Activated gamma-delta T cell treated with anti-CD3 and anti-CD28 coated beads, Interleukin-2, amount 50 U/mL, for 16 hours (primary cell): ENCODE measurements at places on chromosomes 6 and 20.

DNA sequence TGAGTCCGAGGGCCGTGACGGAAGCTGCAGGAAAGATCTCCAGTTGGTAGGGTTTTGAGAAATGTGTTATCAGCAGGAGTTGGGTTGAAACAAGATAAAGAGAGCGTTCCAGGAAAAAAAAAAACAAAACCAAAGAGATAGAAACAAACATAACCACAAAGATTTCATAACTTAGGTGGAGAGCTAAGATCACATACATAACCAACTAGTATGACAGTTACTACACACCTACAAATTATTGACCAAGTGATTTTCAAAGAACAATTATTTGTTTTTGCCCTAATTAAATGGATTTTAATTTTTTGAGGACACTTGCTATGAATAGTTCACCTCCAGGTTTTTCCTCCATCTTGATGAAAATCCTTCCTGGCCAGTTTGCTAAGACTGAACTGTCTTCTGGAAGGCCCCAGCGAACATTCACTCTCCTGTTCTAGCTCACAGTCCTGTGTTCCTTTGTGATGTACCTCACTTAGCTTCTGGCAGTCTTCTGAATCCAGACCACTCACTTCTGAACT, 69.4 kb downstream of the SNX9 start:
- DNase-seq, result no peak

DNA sequence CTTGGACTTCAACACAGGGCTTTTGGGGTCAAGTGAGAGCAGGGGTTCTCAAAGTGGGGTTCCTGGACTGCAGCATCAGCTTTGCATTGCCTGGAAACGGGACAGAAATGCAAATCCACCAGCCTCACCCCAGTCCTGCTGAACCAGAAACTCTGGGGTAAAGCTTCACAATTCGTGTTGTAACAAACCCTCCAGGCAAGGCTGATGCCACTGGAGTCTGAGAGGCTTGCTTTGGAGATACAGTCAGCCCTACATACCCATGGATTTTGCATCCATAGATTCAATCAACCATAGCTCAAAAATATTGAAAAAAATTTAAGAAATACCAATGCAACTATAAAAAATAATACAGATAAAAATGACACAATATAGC, 160.4 kb upstream of the ECI2 start:
- DNase-seq, result no peak

GRCh38 chr6:26613201-26613600, 16.4 kb downstream of the ABT1 start:
- DNase-seq, result no peak

GRCh38 chr6:30613251-30614043, 3.6 kb downstream of the PPP1R10 start:
- DNase-seq, result no peak

DNA sequence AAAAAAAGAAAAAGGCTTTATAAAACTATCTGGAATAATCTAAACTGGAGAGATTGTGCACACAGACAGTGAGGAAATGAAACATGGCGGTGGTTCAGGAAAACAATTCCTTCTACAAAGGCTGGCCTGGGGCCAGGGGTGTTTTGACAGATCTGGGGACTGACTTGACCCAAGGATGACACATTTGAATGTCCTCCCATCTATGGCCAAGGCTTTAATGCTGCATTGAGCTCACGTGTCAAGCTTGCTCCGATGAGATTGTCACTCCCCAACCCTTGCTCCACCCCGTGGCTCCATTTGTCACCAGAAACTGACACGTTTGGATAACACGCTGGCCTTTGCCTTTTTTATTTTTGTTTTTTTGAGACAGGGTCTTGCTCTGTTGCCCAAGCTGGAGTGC, 156.1 kb downstream of the ZFP64 start:
- DNase-seq, result no peak

DNA sequence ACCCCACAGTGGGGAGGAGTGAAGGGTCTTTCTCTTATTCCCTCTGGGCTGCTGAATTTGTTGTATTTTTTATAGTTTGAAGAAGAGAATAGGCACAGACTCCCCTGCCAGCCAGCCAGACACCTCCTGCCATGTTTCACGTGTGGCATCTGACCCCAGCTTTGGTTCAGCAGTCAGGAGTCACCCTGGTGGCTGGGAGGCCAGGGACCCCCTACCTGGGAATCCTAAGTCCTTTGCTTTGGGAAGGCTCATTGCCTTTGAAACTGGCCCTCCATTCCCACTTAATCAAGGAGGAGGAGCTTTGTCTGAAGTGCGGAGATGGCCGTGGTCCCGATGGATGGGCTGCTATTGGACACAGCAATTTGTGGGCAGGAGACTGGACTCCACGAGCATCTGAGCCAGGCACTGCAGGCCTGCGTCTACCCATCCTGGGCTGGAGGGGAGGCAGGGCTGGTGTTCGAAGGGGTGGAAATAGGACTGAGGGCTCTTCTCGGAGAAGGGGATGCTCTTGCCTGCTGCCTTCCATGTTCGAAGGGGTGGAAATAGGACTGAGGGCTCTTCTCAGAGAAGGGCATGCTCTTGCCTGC, 196.1 kb downstream of the DLL1 start:
- DNase-seq, result no peak

DNA sequence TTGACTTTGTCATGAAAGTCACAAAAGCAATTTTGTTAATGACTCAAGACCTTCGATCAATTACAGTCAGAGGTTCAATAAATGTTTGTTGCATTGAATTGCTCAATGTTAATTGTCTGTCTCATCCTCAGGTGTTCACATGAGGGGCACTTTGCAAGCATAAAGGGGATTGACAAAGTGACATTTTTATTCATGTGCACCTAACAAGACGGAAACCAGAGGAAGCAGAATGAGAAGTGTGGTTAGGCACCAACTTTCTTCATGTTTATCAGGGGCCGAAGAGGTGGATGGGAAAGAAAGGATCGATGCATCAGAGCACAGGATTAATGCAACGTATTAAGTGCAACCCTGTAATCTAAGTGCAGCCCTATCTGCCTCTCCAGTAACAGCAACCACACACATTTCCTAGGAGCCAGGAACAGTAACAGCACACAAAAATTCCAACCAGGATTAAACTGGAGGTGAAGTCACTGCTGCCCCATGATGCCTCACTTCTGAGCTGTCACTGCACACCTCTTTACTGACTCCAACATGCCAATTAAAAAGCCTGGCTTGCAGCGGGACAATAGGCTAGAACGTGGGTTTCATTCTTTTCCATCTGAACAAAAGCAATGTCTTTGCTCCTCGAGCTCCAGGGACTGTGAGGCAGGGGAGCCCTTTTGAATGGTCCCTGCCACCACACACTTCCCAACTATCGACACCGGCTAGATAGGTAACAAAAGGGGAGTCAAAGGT, 262.7 kb downstream of the CD83 start:
- DNase-seq, result no peak

- no peak for DNase-seq
These were observed 24.0 kb upstream of the THBS2 start for GRCh38 chr6:169277619-169278018.

DNA sequence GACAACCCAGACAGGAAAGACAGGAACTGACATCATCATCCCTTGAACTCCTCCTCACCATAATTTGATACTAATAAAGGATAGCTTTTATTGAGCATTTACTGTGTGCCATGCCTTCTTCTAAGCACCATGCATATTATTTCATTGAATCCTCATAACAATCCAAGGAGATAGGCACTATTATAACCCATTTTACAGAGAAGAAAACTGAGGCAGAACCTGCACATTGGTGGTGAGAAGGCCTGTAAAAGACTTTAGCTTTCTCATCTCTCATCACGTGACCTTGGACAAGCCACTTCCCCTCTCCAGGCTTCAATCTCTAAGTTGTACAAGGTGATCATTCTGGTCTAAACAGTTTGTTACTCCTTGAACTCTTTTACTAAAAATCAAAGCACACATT, 34.5 kb upstream of the PREX1 start:
- no peak for DNase-seq

DNA sequence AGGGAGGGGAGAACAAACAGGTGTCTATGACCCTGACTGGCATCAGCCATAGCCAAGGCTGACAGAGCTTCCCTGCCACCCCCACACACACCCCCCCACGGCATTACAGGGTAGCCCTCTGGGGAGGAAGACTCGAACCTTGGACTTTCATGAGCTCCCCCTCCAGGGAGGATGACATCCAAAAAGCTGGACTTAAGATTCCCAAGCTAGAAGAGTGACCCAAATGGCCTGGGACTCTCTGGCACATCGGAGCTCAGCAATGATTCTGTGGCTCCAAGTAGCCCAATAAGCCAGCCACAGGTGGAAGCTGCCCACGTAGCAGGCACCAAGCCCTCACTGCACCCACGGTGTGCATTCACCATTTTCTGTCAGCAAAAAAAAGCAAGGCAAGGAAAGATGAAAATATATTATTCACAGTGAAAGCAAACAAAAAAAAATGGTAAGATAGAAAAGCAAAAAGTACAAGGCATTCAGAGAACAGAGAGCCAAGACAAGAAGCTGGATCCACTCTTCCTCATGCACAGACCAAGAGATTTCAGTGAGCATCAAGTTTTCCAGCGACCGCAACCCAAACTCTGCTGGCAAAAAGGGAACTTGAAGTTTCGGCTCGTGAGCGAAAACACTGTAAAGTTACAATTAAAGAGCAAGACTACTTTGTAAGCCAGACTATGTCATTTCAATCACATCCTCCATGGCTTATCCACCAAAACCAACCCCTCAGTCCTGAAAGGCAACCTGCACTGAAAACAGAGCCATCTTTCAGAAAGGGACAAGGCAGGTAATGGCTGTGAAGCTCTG, 10.9 kb downstream of the JAG1 start:
- no peak for DNase-seq

- no peak for DNase-seq
These were observed 29.0 kb downstream of the OTOR start for GRCh38 chr20:16777126-16777525.

DNA sequence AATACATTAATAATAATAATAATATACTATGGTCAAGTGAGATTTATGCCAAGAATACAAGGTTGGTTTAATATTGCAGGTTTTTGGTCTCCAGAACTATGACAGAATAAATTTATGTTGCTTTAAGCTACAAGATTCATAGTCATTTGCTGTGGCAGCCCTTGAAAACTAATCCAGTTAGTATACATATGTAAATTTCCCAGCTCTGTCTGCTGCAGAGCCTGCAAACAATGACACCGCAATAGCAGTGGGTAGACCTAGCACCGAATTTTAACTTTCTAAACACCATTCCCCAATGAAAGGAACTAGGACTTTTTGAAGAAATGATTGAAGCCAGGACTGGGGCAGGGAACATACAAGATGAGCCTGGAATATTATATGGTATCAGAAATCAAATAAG, 647.7 kb upstream of the NRSN1 start:
- no peak for DNase-seq

DNA sequence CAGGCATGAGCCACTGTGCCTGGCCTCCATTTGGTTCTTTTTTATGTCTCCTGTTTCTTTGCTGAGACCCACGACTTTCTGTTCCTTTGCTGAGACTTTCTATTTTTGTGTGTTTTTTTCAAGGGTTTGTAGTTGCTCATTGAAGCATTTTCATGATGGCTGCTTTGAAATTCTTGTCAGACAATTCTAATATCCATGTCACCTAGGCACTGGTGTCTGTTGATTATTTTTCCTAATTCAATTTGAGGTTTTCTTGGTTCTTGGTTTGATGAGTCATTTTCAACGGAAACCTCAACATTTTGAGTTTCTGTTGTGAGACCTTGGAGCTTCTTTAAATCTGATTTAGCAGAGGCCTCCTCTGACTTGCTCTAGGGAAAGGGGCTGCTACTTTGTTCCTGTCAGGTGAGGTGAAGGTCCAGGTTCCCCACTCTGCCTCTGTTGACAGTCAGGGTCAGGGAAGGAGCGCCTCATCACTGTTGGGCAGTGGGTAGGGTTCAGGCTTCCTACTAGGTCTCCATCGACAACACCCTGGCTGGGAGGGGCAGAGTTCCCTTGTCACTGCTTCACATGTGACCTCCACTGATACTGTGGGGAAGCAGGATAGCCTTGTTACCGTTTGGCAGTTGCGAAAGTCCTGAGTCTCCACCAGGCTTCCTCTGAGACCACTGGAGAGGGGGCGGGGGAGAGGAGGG, 67.2 kb upstream of the RNF24 start:
- no peak for DNase-seq

GRCh38 chr20:55778796-55779195, 226.5 kb downstream of the CBLN4 start:
- DNase-seq, result no peak

DNA sequence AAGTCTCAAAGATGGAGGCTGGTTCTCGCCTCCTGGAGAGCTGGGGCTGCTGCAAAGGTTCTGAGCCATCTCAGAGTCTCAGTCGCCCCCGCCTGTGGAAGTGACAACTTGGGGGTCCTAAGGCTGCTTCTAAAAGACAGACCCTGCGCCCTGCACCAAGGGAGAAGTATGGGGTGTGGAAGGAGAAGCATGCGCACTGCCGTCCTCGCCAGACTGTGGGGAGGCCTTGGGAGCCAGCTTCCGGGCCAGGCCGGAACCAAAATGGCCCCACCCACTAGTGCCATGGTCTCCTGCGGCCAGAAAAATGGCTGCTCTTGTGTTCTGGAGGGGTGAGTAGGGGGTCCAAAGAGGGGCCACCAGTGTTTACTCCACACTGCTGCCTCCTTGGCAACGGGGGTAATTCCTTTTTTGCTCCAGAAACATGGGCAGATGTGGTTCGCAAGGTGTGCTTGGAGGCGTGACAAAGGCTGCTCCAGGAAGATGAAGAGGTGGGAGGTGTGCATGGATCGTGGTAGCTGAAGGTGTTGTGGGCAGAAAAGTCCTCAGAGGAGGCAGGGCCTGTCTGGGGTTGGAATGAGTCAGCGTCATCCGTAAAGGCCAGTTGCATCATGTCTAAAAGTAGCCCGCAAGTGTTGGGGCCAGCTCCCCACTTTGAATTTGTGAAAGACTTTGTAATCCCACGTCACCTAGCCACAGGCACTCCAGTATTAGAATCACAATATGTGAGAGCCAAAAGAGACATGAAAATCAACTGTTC, 329.8 kb upstream of the SOX4 start:
- DNase-seq, result no peak

DNA sequence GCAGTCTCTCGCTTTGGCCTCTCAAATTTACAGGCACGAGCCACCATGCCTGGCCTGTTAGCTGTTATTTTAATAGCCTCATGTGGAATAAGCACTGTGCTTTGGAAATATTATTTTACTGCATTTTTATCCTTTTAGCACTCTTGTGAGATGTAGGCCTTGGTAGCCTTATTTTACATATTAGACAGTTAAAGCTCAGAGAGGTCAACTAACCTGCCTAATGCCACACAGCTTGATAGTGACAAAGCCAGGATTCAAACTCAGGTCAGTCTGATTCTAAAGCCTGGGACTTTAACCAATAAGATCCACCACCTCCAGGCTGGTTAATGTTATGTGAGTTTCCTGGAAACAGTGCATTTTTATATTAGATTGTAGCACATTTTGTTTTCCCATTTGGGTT, 9.5 kb downstream of the TNFAIP3 start:
- DNase-seq, result no peak

GRCh38 chr6:150336299-150336698, 32.5 kb upstream of the IYD start:
- DNase-seq, result no peak

GRCh38 chr20:62212299-62212698, 7.8 kb downstream of the HRH3 start:
- no peak for DNase-seq
